ENCODE measurements at places on chromosomes 11 and 22. TPM values are rescaled to one million over a fixed set of nuclear protein-coding genes. Genes with fewer than 3 reads are reported as not detected.

GRCh38 chr11:13841393-13841792, 121.1 kb upstream of the SPON1 start:
- no peak for DNase-seq

The VWCE gene
- total RNA-seq = 17.7 TPM

The OR8B8 gene
- total RNA-seq = not detected

- DNase-seq = no peak
Observed at GRCh38 chr11:65592858-65593517, 2.6 kb downstream of the KCNK7 start.

The CEP126 gene
- total RNA-seq = 2.1 TPM

DNA sequence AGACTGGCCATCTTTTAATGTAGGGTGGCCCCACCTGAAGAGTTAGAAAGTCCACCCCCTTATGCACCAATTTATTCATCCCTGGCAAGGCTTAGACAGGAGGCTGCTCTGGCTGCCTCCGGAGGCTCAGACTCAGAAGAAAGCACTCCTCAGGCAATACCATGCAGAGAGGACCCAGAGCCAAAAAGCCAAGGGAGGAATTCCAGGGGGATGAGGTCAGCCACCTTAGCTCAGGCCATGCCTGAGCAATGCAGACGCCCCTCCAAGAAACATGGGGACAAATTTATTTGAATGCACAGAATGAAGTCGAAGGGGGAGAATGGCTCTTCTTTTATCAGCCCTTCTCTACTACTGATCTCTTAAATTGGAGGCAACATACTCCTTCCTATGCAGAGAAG, 39.7 kb upstream of the GLYAT start:
- no peak for DNase-seq

DNA sequence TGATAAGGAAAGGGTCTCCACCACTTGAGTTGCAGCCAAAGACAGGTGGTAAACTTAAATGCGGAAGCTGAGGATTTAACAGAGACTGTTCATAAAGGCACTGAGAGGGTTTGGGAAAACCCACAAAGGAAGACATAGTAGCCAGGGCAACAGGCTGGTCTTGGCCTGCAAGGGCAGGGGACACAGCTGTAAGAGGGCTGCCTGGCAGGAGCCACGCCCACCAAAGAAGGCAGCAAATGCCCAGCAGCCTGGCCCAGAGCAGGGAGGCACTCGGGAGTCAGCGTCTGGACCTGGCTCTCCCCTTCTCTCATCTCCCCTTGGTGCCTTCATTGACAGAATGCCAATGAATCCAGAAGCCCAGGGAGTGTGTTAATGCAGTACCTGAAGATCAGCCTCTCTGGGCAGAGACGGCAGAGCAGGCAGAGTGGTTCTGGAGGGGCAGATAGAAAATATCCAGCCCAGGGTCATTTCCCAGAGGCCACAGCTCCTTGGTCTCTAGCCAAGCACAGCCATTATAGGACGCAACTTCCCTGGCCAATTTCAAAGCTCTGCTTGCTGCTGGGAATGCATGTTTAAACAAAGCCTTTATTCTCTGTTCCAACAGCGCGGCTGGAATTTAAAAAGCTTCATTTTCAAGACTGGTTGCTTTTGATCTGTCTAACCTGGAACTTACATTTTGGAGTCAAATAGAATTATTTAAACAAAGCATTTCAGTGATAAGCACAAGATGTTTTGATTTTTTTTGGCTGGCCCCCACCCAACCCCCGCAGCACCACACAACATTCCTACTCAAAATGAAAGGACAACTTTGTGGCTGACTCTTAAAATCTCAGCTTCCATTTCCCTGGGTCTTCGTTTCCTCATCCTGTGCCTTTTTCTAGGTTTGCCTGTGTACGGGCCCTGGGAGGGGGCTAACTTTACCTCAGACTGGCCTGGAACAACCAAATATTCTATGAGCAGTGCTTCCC, 125.6 kb upstream of the LMO1 start:
- peak; percentile 5 for DNase-seq

- no peak for DNase-seq
Observed at GRCh38 chr22:18028817-18029527, 4.6 kb upstream of the MICAL3 start.

DNA sequence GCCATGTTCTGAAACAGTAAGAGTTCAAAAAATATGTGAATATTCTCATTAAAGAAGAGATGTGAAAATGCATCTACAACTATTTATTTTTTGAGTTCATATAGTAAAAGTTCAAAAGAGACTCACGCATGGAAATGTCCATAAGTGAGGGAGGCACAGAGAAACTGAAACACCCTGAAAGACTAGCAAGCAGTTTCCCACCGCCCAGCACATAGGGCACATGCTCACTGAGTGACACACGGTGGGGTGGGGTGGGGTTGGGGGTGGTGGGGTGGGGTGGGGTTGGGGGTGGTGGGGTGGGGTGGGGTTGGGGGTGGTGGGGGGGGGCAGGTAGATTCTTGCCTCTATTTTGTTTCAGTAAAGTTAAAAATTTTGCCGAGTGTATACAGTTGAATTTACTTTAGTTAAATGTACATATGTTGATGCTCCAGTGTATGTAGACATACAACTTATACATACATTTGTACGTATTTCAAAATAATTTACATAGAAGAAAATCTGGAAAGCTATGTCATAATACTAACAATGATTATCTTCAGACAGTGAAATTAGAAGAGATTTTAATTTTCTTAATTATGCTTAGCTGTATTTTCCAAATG, 6.3 kb downstream of the CCDC34 start:
- DNase-seq = no peak

The OR51M1 gene
- not detected for total RNA-seq

GRCh38 chr11:122976734-122977469, 4.7 kb downstream of the BSX start:
- no peak for DNase-seq

The MS4A6E gene
- not detected for total RNA-seq

- no peak for DNase-seq
Observed at GRCh38 chr11:128890543-128891368, at the start of gene KCNJ5. Gene KCNJ5, plus strand, starts transcription at chr11:128891356. Its CDS starts 19,918 bp downstream, at chr11:128911274.

DNA sequence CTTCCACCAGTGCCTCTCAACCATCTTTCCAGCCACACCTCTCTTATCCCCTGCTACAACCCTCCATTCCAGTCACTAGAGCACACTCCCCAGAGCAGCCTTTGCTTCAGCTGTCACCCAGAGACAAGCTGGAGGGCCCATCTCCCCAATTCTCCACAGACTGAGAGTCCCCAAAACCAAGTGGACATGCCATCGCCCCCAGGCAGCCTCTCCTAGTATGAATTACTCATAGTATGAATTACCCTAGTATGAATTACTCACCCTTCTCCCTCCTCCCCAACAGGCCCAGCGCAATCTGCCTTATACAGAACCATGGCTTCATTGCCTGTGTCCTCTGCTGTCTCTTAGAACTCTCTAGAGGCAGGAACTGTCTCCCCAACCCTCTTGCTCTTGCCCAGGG, 24.8 kb downstream of the MYH9 start:
- DNase-seq = no peak

- DNase-seq = no peak
Observed at GRCh38 chr22:19940536-19941364, 822 bp upstream of the COMT start.

- peak; percentile 75 for DNase-seq
Observed at GRCh38 chr11:76371170-76371569, 9.8 kb downstream of the THAP12 start.

The FGF3 gene
- not detected for total RNA-seq

The CASP5 gene
- total RNA-seq = not detected

- DNase-seq = peak; percentile 82
Observed at GRCh38 chr22:37186228-37186996, 1.6 kb downstream of the C1QTNF6 start.

The E2F8 gene
- 0.17 TPM for total RNA-seq

GRCh38 chr11:105991888-105992287, 30.2 kb downstream of the MSANTD4 start:
- DNase-seq = no peak

The CRYBB3 gene
- total RNA-seq = not detected

DNA sequence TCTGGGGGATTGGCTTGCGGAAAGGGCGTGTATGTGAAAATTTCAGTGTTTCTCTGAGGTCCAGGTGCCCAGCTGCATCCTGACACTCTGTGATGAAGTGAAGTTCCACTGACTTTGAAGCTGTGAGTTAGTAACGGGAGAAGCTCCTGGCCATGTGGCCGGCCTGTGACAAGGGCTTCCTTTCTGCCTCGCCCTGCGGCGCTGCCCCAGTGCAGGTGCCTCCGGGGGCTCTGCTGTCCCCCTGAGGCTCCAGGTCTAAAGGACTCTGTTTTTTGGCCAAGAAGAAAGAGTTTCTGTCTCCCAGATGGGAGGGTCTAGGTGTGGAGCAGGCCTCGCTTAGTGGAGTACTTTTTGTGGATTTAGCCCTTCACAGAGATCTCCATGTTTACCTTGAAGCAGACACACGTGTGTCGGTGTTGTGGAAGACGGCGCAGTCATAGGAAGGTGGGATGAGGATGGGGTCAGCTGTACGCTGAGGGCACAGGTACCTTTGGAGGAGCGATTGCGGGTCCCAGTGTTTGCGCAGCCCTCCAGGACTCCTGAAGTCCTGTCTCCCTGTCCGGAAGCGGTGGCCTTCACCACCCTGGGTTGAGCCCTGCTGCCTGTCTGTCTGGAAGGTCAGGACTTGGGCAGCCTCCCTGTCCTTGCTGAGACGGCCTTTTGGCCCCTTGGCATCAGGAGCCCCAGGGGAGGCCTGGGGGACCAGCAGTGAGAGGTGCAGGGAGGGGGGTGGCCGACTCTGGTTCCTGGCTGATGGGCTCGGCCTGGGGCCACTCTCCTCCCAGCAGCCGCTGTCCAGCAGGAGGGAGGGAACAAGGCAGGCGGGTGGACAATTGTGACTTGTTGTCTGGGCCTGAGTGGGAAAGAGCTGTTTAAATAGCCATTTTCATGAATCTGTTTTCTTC, 1249.3 kb downstream of the BRD1 start:
- DNase-seq = no peak

The SSH3 gene
- 19.1 TPM for total RNA-seq

- DNase-seq = no peak
Observed at GRCh38 chr22:36435516-36436415, 45.7 kb downstream of the TXN2 start.

DNA sequence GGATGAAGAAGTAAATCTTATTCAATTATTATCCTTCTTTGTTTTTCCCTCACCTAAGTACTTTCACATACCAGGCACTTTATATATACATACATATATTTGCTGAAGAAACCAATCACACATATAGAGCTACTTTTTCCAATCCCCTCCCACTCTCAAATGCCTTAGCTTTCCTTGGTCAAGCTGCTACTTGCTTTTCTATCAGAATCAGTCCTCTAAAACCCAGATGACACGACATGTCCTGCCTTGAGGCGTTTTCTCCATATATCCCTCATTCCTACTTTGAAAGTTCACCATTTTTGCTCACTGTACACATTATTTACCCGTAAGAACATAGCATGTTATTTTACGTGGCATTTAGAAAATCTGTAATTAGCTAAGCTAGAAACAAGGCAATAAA, 5.4 kb downstream of the RAB38 start:
- DNase-seq = no peak

- no peak for DNase-seq
Observed at GRCh38 chr11:6260207-6260726, 629 bp downstream of the CCKBR start.

DNA sequence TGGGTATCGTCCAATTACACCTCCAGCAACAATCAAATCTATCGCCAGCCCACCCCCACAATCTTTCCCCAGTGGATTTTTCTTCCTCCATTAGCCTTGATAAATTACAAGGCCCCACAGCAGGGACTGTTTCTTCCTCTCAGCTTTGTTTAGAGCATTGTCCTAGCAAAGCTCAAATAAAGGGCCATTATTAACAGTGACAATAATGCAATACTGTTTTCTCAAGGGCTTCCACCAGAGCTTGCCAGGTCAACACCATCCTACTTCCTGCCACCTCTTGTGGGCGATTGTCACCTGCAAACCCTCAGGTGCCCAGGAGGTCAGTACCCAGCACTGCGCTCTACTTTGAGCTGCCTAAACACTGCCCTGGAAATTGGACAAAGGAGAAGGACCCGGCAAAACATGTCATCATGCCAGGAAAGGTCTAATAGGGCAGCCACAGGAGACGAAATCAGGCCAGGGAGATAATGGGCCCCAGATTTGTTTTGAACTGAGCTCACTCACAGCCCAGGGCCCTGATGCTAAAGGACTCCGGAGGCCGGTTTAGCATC, 95.2 kb downstream of the ABTB2 start:
- no peak for DNase-seq

GRCh38 chr11:69609351-69609750, 31.6 kb upstream of the CCND1 start:
- peak; percentile 37 for DNase-seq

- no peak for DNase-seq
Observed at GRCh38 chr11:120686516-120686915, 175.0 kb downstream of the GRIK4 start.

Data from astrocyte (in vitro differentiated cells and primary cell).